Thoracic aorta endothelial cell (primary cell): ENCODE measurements at places on chromosomes 16 and 17. TPM values are rescaled to one million over a fixed set of nuclear protein-coding genes. Genes with fewer than 3 reads are reported as not detected.

GPR179 gene
- not detected in 2 replicates for total RNA-seq

PRSS53 gene
- total RNA-seq: 1.1 and 1.5 TPM in 2 replicates

CCL7 gene
- 0.29 and 0.53 TPM in 2 replicates for total RNA-seq

PRAC2 gene
- total RNA-seq: not detected in 2 replicates

GCGR gene
- not detected in 2 replicates for total RNA-seq

HOXB3 gene
- total RNA-seq: 15.2 and 47.1 TPM in 2 replicates

CACNG3 gene
- not detected in 2 replicates for total RNA-seq

SHCBP1 gene
- 54.8 and 68.9 TPM in 2 replicates for total RNA-seq

TEKT3 gene
- not detected in 2 replicates for total RNA-seq

TP53TG3C gene
- not detected in 2 replicates for total RNA-seq

GRAP gene
- total RNA-seq: 15.5 and 20.1 TPM in 2 replicates

ZSCAN10 gene
- not detected in 2 replicates for total RNA-seq

PKMYT1 gene
- total RNA-seq: 15.2 and 27.6 TPM in 2 replicates

TBC1D3E gene
- 0.53 and 1.4 TPM in 2 replicates for total RNA-seq

SLC13A2 gene
- total RNA-seq: not detected in 2 replicates

TRAF7 gene
- 94.2 and 94.6 TPM in 2 replicates for total RNA-seq
